ENCODE measurements at places on chromosomes 5 and 9.
A peak's percentile ranks its signal among the peaks of the same experiment; 100 is the strongest.

- no peak for DNase-seq
Measured at GRCh38 chr5:76546497-76547102, 76.6 kb downstream of the F2RL2 start.

GRCh38 chr9:16521868-16522411 is 348.5 kb downstream of the BNC2 start:
- no peak for DNase-seq

- no peak for DNase-seq
Measured at GRCh38 chr9:137140151-137141012, 1.4 kb downstream of the GRIN1 start.

- no peak for DNase-seq
Measured at GRCh38 chr5:172523146-172523745, 68.9 kb upstream of the SH3PXD2B start.

DNA sequence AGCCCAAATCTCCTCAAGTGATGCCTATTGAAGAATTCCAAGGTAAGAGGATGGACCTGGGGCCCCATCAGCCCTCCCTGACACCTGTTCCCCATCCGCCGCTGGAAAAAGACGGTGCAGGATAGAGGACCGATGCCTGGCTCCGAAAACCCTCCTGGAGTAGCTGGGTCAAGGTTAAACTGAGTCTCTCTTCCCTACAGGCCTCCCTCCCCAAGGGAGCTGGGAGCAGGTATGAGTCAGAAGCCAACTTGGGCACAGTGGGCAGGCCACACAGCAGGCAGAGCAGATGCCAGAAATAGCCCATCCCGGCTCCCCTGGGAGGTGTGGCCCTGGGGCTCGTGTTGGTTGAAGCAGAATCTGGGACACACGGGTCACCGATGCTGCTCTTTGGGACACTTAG is 75.6 kb downstream of the NTNG2 start:
- peak; percentile 65 for DNase-seq

- DNase-seq = no peak
Measured at GRCh38 chr9:135741276-135742219, 39.6 kb downstream of the KCNT1 start.

All from ACHN (cell line).